ENCODE measurements at places on chromosomes 4 and X.

DNA sequence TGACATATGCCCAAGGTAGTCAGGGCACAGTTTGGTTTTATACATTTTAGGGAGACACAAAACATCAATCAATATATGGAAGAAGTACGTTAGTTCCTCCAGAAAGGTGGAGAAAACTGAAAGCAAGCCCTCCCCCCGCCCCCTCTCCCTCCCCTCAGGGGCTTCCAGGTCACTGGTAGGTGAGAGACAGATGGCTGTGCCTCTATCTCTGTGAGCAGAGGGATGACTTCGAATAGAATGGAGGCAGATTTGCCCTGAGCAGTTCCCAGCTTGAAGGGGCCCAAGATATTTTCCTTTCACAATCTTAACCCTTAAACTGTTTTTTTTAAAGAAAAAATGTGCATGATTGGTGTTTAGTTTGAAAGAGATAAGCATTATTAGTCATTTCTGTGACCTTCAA is 114.0 kb downstream of the PCDH10 start:
- H3K27me3 ChIP-seq = no peaks in the 10 kb centered on the region
- H3K4me3 ChIP-seq = no peak overlapping the region
- DNase-seq = no peak
- H3K36me3 ChIP-seq = no peaks in the 10 kb centered on the region
- no peaks in the 10 kb centered on the region for H3K4me1 ChIP-seq
- no peak overlapping the region for H3K27ac ChIP-seq

DNA sequence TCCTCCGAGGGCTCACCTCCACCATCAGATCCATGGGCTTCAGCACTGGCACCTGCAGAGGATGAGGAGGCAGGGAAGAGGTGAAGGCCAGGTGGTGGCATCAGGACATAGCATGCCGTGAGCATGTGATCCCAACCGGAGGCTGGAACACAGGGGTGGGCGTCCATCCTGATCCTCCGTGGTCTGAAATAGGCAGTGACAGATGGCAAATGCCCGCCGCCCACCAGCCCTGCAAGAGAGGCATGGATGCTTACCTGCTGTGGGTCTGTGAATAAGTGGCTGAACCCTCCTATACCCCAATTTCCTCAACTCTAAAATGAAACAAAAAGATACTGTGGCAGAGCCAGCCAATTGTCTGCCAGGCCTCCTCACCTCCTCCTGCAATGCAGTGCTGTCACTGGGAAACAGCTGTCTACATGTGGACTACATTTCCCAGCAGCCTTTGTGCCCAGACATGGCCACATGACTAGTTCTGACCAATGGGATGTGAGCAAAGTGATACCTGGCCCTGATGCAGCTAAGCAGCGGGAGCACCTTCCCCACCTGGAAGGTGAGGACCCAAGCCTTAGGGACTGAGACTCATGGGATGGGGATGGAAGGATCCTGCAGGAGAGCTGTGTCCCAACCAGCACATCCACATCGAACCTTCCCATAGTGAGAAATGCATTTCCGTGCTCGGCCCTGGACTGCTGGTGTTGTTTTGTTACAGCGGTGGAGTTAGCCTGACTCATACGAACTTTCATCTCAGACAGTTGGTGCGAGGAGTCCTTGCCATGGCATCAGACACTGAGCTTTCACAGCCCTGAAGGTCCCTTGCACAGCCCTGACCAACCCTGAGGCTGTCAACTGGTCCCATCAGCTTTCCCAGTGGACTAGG is 99.5 kb downstream of the PPP2R2C start:
- no peaks in the 10 kb centered on the region for H3K36me3 ChIP-seq
- no peak for DNase-seq
- H3K4me3 ChIP-seq = no peak overlapping the region
- H3K27ac ChIP-seq = no peak overlapping the region

DNA sequence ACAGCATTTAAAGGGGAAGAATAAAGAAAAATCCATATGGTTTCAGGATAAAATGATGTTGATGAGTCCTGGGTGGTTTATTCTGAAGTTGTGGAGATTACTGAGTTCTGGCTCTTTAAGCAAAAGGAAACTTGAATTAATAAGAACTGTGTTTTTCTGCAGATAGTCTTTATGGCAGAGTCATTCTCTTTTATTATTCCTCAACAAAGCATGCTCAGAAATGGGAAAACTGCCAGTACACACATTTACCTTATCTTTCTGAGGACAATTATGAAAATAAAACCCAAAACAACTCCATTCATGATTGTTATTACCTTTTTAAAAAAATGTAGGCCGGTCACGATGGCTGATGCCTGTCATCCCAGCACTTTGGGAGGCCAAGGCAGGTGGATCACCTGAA is 58.5 kb downstream of the ADD1 start:
- H3K4me3 ChIP-seq = no peak overlapping the region
- peak overlapping the region; percentile 30 for H3K27ac ChIP-seq
- H3K27me3 ChIP-seq = no peaks in the 10 kb centered on the region
- H3K4me1 ChIP-seq = no peaks in the 10 kb centered on the region
- DNase-seq = no peak
- peaks cover 85% of the 10 kb centered on the region for H3K36me3 ChIP-seq

- H3K4me3 ChIP-seq = peak overlapping the region; percentile 42
- peaks cover 81% of the 10 kb centered on the region for H3K4me1 ChIP-seq
- DNase-seq = no peak
- H3K36me3 ChIP-seq = no peaks in the 10 kb centered on the region
These were observed 13.2 kb upstream of the C1QTNF7 start for GRCh38 chr4:15414551-15415091.

DNA sequence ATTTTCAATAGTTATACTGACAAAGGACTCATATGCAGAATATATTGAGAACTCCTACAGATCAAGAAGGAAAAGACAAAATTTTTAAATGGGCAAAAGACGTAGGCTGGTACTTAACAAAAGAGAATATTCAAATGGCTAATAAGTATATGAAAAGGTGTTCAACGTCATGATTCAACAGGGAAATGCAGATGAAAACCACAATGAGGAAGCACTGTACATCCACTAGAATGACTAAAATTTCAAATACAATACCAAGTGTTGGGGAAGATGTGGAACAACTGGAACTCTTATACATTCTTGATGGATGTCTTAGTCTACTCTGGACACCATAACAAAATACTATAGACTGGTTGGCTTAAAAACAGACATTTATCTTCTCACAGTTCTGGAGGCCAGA is 1.3 kb upstream of the MRFAP1L1 start:
- H3K4me3 ChIP-seq = no peak overlapping the region
- peaks cover 3% of the 10 kb centered on the region for H3K27me3 ChIP-seq
- no peak overlapping the region for H3K27ac ChIP-seq
- peaks cover 37% of the 10 kb centered on the region for H3K36me3 ChIP-seq
- DNase-seq = no peak
- H3K4me1 ChIP-seq = peaks cover 58% of the 10 kb centered on the region

GRCh38 chrX:57900975-57901374 is 9.3 kb downstream of the ZXDA start:
- H3K4me1 ChIP-seq = peaks cover 14% of the 10 kb centered on the region
- H3K27me3 ChIP-seq = no peaks in the 10 kb centered on the region
- peaks cover 15% of the 10 kb centered on the region for H3K36me3 ChIP-seq
- no peak overlapping the region for H3K27ac ChIP-seq

GRCh38 chr4:135963009-135963408 is 1569.3 kb downstream of the PCDH18 start:
- no peak for DNase-seq
- H3K36me3 ChIP-seq = no peaks in the 10 kb centered on the region
- H3K27me3 ChIP-seq = no peaks in the 10 kb centered on the region
- H3K4me1 ChIP-seq = no peaks in the 10 kb centered on the region

- no peaks in the 10 kb centered on the region for H3K4me1 ChIP-seq
- H3K36me3 ChIP-seq = no peaks in the 10 kb centered on the region
- H3K4me3 ChIP-seq = no peak overlapping the region
- peaks cover 24% of the 10 kb centered on the region for H3K27me3 ChIP-seq
- DNase-seq = no peak
These were observed 46.5 kb downstream of the FGF2 start for GRCh38 chr4:122873146-122873545.

DNA sequence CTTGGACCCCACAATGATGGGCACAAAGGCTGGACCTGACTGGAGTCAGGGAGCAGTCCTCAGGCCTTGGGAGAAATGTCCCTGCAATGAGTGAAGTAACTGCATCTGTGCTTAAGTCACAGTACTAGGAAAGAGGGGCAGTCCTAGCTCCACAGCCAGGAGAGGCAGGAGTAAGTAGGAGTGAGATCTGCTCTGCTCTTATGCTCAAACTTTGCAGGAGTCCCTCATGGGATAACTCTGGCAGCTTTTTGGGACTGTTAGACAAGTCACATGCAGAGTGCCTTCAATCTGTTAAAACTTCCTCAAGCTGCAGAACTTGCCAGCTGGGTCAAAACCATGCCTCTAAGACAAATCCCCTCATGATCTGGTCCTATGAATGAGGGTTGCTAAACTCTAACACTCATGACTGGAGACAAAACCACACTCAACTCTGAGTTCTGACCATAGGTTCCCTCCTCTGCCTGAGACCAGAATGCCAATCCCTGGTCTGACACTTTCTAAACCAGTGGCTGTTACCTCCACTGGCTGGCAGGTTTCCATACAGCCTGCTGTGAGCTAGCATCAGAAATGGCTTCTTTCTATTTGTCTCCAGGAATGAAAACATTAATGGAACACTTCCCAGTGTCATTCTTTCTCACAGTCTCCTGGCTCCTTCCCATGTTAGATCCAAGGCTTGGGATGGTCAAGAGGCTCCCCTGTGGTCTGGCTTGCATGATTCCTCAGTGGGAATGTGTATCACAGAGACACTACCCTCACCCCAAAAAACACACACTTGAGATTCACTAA is 819.3 kb downstream of the PCDH7 start:
- H3K27ac ChIP-seq = no peak overlapping the region
- no peaks in the 10 kb centered on the region for H3K4me1 ChIP-seq
- no peak for DNase-seq
- H3K27me3 ChIP-seq = no peaks in the 10 kb centered on the region
- no peak overlapping the region for H3K4me3 ChIP-seq

Measured in activated B cell treated with CpG ODN at 0.5 μM for 24 hours (primary cell).